Activated T-cell treated with anti-CD3 and anti-CD28 coated beads for 48 hours (primary cell): ENCODE measurements at places on chromosomes 6 and 20.

GRCh38 chr6:75317503-75318206 is 33.1 kb upstream of the TMEM30A start:
- DNase-seq = no peak

DNA sequence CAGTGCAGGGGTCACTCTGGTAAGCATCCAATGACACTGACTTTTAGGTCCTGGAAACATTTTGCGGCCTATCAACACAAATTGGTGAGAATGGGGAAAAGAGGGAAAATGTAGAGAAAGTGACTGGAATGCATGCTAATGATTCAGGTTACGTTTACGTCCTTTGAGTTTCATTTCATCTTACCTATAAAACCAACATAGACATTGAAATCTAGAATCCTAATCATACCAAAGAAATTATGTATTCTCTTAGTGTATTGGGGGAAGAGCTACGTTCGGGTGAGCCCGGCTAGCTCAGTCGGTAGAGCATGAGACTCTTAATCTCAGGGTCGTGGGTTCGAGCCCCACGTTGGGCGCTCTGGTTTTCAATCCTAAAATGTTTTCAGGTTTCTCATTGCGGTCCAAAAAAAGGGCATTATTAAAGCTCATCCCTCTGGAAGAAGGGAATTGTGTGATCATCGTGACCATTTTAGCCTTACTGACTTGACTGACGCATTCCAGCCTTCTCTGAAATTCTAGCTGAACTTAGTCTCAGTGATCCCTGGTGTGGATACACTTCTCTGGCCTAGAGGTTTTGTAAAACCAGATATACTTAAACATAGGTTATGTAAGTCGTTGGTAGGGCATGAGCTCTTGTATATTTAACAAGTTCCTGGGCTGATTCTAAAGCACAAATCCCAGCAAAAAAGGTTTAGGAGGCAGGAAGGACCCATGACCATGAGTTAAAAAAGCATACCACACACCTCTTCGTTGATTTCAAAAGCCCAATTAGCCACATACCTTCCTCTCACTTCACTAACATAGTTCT is 18.3 kb downstream of the HMGN4 start:
- DNase-seq = peak; percentile 59

DNA sequence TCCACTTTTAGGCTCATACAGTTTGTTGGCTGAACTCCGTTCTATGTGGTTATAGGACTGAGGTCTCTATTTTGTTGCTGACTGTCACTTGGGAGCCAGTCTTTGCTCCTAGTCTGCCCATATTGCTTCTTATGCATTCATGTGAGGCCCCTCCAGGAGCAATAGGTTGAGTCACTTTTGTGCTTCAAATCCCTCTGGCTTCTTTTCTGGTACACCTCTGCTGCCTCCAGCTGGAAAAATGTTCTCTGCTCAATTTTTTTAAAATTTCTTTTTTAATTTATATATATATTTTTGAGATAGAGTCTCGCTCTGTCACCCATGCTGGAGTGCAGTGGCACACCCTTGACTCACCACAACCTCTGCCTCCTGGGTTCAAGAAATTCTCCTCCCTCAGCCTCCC is 42.7 kb upstream of the NOX3 start:
- no peak for DNase-seq

DNA sequence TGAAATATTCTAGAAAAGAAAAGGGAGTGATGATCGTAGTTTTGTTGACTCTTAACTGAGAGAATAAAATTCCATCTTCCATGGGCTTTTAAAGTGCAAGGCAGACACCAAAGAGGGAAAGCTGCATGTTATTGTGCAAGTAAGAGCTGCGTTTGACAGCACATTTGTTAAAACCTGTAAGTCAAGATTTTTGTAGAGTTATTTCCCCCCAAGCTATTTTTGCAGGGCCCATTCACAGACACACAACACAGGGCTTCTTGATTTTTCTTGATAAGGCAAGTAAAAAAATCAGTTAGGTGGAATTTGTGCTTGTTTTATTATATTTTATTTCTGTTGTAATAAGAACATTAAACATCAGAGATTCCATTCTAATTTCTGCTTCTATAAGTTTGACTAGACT is 13.8 kb downstream of the CFAP206 start:
- DNase-seq = no peak

- no peak for DNase-seq
Observed at GRCh38 chr6:28531479-28532128, 5.9 kb downstream of the GPX5 start.

DNA sequence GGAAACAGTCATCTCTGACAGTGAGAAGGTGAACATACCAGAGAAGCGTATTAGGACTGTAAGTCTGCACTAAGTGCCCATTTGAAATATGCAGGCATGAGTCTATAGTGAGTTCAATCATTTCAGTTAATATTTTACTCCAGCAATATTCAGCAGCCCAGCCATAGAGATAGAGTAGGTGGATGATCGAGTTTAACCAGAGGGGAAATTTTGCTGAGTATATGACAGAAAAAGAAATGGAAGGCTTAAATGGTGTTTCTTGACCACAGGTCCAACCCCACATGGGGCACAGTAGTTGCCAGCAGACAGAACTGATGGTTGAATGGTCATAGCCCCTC is 39.8 kb downstream of the KIF6 start:
- DNase-seq = no peak

DNA sequence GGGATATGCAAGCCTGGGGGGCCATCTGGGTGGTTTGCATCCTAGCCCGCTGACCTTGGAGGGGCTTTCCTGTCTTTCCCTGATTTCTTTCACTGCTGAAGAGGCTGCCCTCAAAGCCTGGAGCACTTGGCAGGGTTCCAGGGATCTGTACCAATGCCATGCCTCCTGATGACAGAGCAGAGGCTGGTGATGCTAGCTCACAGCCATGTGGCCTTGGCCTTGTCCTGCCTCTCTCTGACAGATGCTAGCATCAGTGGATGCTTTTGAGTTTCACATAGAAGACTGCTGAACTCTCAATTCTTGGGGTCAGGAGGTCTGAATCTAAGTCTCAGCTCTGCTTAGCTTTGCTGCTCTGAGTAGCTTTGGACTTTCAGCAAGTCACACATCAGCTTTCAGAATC is 21.9 kb upstream of the RREB1 start:
- DNase-seq = no peak

- peak; percentile 93 for DNase-seq
Observed at GRCh38 chr6:33570806-33571636, 9.1 kb downstream of the BAK1 start.

GRCh38 chr6:143585241-143585640 is 73.7 kb upstream of the FUCA2 start:
- DNase-seq = no peak
